ENCODE measurements at places on chromosomes 7 and 10. TPM values are rescaled to one million over a fixed set of nuclear protein-coding genes. Genes with fewer than 3 reads are reported as not detected.

The GTF2IRD2 gene
- 4.3 TPM for total RNA-seq

The HSPA12A gene
- total RNA-seq = 0.41 TPM

The CCDC136 gene
- 6.9 TPM for total RNA-seq

GRCh38 chr7:22884911-22885788 is 62.5 kb upstream of the TOMM7 start:
- peak overlapping the region; percentile 58 for H3K4me3 ChIP-seq
- H3K27ac ChIP-seq = peak overlapping the region; percentile 95
- peaks cover 44% of the 10 kb centered on the region for H3K4me1 ChIP-seq
- DNase-seq = peak; percentile 23
